ENCODE measurements at places on chromosomes 1 and 21.

DNA sequence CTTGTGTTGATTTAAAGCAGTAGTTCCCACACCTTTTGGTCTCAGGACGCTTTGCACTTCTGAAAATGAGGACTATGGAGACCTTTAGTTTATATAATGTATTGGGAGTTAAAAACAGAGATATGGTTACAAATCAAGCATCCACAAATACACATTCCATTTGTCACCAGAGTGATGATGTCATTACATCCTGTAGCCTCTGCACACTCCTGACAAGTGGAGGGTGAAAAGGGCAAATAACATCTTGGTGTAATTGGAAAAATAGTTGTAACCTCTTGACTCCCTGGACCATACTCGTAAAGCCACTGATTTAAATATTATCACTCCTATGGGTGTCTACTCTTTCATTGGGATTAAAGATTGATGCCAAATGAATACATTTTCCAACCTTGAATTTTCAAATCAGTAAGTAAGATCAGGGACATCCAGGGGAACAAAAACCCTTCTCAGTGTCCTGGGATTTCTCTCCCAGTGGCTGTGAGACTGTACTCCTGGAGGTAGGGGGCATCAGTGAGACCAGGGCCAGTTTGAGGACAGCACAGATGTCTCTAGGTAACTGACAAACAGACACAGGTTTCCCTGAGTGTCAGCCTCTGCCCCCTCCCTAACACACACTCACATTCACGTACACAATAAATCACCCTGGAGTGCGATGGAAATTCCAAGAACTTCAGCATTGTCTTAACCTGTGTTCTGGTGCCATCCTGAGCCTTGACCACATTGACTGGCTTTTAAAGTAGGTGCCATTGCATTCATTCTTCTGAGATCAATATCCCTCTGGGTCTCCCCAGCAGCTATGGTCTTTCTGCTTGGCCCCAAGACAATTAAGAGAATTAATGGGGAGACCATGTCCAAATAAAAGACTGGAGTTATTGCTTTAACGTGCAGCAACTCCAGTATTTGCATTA is 63.0 kb downstream of the NR5A2 start:
- no peak for DNase-seq

GRCh38 chr1:78255846-78256245 is 210.1 kb downstream of the GIPC2 start:
- no peak for DNase-seq

GRCh38 chr1:87115891-87116290 is 201.5 kb downstream of the HS2ST1 start:
- DNase-seq = no peak

- DNase-seq = no peak
Observed at GRCh38 chr1:237921306-237921705, 30.6 kb upstream of the ZP4 start.

DNA sequence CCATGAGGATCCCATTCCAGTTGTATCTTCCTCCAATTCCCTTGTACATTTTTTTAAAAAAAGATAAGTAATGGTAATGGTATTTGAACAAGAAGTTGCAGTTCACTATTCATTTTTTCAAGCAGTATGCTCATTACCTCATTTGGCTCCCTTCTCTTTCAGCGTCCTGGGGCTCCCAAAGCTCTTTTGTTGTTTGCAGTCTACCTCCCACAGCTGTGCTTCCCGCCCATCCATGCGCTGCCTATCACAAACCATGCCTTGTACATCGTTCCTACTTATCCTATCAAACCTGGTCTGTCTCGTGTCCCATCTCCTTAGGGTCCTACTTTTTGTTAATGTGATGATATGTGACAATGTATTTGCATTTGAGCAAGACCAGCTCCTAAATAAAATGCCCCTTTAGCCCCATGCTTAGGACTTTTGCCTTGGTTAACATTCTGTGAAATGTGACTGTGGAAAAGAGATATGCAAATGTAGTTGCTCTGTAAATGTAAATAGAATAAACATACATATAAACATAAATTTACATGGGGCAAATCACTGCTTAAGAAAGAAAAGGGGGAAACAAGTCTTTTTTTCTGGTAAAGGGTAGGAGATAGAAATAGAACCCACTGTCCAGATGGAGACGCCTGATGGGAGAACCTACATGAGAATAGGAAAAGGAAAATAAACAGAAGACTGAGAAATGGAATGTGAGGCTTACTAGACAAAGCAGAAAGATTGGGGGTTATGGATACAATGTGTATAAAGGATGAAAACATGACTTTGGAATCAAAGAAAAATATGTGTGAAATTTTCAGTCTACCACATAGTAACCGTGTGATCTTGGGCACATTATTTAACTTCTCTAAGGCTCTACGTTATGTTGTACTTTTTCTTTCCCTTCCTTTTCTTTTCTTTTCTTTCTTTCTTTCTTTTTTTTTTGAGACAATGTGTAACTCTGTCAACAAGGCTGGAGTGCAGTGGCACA is 59.8 kb upstream of the PLXNA2 start:
- DNase-seq = no peak

DNA sequence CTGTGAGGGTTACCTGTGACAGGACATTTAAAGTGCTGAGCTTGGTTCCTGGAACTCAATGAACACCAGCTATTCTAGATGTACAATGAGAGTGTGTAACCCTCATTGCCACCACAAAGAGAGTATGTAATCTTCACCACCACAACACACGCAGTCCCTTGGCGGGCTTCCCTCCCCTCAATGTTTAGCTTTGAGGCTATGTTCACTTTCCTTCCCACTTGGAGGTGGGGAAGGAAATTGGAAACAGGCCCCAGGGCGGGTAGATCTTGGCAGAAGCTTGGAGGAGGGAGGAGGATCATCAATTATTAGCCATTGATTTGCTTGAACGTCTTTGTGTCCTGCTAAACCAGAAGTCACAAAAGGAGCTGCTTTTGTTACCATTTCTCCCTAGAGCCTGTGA is 8.3 kb upstream of the COL16A1 start:
- no peak for DNase-seq

DNA sequence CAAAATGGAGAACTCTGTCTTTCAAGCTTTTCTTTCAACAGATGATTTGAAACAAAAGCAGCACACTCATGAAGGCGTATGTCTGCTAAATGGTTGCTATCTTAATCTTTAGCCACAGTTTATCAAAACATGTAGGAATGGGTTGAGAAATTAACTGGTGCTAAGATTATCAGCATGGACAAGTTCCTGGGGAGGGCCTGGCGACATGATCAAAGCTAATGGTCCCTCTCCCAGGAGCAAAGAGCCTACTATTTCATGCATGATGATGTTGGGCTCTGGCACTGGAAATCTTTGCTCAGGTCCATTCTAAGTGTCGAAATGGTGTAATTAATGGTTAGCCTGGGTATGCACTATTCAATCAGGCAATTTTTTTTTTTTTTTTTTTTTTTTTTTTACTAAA is 91.7 kb downstream of the SLC45A1 start:
- DNase-seq = no peak

DNA sequence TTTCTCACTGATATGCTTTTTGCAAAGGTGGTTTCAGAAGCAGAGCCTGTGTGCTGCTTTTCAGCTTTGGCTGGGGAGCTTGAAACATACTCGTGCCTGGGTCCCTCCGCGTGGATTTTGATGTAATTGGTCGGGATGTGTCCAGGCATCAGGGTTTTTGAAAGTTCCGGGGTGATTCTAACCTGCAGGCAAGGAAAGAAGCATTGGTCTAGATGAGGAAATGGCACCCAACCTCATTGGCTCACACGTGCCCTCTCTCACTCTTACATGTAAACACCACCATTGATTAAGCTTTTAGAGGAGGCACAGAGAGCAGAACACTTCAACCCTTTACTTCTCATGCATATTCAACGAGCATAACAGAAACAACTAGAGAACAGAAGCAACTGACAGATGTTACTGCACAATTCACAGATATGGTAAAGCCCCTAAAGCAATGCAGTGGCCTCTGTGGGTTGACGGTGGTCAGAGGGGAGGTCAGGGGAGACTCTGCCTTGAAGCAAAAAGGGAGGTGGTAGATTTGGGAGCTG is 112.1 kb downstream of the TLR5 start:
- DNase-seq = no peak

DNA sequence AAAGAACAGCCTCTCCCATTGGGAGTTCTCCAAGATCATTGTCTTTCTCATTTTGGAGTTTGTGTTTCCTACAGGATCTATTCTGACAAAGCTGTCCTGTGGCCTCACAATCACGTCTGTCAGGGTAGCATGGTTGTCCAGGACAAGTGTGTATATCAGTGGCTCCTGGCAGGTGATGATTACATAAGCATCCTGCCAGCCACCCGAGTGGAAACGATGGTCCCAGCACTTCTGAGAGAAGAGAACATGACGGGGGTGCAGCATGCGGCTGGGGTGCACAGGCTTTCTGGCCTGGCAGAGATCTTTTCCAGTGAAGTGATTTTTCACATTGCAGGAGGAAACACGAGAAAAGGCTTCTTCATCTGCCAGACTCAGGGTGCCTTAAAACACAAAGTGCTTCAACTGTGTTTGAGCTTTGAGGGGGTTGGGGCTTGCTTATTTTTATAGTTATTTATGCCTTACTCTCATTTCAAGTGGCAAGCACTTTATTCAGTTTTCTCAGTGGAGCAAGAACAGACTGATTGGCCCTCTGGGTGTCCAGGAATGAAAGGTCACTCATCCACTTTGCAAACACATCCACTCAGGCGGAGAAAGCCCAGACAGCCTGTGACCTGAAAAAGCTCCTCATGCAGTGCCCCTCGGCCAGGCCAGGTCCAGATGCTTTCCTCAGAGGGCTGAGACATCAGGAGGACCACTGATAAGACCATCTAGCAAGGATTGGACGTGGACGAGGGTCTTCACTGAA is 186.0 kb downstream of the DUSP10 start:
- no peak for DNase-seq

DNA sequence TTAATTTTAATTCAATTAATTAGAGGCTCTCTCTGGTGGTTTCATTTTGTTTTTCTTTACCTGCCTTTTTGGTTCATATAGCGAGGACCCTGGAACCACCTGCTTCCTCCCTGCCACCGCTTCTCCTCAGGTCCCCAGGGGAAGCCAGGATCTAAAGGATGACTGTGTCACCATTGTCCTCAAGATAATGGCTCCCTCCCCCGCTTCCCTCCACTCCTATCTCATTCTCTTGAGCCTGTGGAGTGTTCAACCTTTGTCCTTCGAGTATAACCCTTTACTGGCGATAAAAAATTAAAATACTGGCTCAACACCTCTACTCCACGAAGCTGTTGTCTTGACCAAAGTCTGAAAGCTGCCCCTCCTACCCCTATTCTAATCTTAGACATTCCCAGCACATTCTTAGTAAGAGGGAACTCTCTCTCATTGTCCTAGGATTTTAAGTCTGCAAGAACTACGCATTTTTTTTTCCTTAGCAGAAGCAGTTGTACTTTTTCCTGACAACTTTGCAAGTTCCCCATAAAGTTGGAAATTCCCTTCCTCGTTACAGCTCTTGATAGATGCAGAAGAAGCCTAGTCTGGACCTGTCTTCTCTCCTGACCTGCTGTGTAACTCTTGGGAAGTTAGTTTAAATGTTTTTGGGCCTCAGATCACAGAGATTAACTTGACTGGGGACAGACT is 12.6 kb upstream of the MAPKAPK2 start:
- no peak for DNase-seq

DNA sequence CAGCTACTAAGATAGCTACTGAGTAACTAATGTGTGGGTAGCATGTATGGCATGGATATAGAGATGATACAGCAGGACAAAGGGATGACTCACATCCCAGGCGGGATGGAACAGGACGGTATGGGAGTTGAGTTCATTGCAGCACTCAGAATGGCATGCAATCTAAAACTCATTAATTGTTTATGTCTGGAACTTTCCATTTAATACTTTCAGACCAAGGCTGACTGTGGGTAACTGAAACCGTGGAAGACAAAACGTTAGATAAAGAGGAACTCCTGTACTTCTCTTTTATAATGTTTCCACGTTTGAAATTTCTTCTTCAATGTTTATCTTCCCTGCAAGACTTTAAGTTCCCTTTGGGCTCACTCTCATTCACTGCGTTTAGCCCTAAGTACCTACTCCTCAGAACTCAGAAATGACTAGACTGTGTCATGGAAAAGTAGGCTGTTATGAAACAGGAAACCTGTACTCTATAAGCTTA is 151.9 kb downstream of the MAGI3 start:
- DNase-seq = no peak

DNA sequence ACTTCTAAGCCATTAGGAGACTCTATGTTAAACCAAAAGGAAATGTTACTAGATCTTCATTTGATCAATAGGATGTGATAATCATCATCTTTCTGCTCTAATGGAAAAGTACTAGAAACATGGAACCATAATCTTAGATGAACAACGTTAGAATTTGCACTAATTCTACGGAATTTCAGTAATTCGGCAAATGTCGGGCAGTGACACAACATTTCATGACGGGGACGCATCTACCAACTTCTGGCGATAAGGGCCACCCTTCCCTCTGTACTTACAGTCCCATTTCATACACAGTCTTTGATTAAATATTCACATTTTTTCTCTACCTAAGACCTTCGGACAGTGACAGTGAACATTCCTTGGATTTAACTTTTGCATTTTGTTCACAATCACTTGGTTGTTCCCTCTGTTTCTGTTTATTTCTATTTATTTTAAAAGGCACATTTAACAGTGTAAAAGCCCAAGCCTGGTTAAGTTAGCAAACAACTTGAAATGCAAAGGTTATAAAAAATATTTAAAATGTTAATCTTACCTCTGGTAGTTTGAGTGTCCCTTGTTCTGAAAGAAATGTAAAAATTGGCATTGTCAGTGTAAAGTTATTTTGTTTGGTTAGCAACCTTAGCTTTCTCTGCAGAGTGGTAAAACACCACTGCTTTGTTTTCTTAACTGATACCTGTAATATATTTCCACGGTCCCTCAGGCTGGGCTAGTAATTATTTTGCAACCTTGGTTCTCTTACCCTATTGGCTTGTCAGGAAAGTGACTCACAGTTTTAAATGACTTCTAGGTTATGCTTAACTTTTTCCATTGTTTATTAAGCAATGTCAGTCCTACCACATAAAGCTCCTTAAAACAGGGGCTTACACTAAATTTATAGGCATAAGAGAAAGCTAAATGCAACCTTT is 276.9 kb downstream of the VAV3 start:
- no peak for DNase-seq

DNA sequence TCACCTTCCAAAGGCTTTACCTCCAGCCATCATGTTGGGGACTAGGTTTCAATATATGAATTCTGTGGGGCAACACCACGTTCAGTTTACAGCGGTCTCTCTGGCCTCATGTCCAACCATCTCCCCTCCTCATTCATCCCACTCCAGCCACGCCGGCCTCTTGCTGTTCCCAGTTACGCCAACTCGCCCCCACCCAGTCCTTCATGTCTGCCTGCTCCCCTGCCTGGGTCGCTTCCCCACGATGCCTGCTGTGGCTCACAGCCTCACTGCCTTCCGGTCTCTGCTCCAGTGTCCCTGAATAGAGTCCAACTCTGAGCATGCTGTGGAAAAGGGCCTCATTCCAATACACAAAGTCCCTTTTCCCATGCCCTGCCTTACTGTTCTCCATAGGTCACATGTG is 193.8 kb downstream of the KIF26B start:
- DNase-seq = no peak
